ENCODE measurements at places on chromosomes 13 and 19.

DNA sequence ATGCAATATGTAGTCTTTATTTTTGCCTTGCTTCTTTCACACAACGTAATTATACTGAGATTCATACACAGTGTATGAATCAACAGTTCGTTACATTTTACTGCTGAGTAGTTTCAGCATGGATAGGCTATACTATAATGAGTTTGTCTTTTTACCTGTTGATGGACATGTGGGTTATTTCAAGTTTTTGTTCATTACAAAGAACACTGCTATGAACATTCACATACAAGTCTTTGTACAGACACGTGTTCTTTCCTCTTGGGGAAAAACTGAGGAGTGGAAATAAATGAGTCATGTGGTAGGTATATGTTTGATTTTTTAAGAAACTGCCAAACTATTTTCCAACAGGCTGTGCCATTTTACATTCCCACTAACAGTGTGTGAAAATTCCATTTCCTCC lies 35.1 kb downstream of the ENOX1 start:
- DNase-seq: no peak

- DNase-seq: no peak
These were observed 51.2 kb upstream of the EEF1AKMT1 start for GRCh38 chr13:20824762-20825476.

DNA sequence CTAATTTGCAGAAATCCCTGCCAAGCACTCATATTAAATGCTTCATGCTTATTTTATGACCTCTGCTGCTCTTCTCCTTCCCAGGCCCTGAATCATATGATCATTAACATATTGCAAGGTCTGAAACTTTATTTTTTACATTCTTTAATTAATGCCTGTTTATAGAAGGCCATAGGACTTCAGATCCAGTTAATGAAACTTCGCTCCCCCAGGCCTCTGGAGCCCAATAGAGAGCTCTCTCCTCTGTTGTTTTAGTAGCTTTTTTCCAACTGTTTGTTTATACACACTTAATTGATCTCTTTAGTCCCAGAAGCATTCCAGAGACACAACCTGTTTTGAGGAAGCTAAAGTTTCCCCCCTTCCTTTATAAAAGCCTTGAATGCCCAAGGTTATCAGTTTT lies 68.3 kb downstream of the DACH1 start:
- peak; percentile 46 for DNase-seq

GRCh38 chr19:56301886-56302620 lies 12.6 kb downstream of the ZSCAN5A start:
- no peak for DNase-seq

- DNase-seq: no peak
These were observed 49.6 kb downstream of the THSD1 start for GRCh38 chr13:52356327-52356726.

DNA sequence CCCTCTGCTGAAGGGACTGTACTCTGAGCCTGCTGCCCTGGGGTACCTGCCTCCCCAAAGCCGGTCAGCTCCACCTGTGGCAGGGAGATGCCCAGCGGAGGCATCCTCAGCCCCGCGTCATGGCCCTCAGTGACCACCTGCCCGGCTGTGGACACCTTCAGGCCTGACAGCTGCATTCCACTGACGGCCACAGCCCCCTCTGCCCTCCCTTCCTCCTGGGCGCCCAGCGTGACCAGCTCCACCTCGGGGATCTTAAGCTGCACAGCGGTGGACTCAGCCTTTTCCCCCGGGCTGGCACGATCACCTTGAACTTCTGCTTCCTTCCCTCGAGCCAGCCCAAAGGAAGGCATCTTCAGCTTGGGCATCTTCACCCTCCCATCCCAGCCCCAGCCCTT lies 4.8 kb upstream of the HIPK4 start:
- no peak for DNase-seq

DNA sequence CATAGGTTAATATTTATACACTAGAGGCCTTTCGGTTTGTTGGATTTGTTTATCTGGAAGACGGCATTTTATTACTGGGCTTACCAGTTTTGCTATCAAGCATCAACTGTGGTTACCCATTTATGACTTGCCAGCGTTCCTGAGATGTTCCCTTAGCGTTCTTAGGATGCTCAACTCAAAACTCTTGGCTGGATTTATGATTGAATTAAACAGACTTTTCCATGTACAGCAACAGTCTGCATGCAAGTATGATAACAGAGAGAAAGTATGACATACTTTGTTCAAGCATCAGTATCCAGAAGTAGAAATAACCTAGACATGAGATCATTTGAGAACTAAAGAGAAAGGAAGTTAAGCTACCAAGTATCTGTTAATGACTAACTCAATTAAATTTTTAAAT lies 29.9 kb upstream of the RNF113B start:
- DNase-seq: no peak

- no peak for DNase-seq
These were observed 11.3 kb upstream of the UBL3 start for GRCh38 chr13:29861694-29862110.

DNA sequence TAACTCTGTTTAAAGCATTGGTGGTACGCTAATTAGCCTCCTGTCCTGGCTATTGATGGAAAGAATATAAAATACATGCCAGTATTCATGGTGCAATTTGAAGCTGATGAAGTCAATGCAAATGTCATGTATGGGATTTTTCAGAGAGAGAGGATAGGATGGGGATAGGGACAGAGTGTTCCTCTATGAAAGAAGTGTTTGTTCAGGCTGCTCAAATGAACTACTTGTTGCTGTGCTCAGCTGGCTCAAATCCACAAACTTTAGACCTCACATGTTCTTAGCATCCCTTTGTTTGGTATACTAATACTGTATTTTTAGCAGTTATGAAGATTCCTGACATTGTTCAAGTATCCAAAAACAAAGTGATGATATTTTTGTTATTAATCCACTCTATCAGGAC lies 116.5 kb downstream of the SLITRK1 start:
- DNase-seq: peak; percentile 36

DNA sequence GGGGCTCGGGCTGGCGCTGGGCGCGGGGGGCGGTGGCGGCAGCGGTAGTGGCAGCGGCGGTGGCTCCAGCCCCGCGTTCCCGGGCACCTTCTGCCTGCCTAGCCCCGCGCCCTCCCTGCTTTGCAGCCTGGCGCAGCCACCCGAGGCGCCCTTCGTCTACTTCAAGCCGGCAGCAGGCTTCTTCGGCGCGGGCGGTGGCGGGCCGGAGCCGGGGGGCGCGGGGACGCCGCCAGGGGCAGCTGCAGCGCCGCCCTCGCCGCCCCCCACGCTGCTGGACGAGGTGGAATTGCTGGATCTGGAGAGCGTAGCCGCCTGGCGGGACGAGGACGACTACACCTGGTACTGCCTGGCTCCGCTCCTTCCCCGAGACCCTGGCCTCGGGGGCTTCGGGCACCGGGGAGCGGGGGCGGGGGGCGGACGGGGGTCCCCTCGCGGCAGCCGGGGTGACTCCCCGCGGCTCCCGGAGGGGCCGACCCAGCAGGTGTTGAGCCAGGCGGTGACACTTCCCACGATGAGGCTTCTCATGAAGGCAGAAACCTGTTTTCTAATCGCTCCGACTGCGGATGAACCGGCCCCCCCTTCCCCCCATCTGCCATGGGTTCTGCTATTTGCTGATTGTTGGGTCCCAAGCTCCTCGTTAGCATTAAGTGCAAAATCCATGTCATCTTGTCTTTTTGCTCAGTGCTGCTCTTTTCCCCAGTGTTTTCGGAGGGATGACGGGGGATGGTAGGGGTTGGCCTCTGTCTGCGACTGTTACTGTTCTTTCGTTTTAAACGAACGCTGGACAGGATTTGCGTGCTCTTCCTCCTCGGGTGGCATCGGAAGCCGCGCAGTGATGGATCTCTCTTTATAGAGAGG lies 943 bp downstream of the SLAIN1 start:
- peak; percentile 77 for DNase-seq

DNA sequence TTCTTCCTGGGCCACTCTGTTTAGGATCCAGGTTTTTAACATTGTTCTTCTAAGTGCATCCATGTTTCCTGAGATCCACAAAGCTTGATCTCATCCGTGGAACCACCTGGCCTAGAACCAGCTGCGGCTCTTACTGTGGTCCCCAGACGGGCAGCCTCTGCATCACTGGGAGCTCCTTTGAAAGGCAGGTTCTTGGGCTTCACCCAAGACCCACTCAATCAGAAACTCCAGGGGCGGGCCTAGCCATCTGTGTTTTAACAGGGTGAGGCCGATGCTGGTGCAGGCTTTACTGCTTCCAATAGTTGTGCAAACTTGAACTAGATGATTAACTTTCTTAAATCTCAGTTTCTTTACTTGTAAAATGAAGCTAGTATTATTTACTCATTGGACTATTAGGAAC lies 605.7 kb downstream of the FGF9 start:
- DNase-seq: peak; percentile 62

DNA sequence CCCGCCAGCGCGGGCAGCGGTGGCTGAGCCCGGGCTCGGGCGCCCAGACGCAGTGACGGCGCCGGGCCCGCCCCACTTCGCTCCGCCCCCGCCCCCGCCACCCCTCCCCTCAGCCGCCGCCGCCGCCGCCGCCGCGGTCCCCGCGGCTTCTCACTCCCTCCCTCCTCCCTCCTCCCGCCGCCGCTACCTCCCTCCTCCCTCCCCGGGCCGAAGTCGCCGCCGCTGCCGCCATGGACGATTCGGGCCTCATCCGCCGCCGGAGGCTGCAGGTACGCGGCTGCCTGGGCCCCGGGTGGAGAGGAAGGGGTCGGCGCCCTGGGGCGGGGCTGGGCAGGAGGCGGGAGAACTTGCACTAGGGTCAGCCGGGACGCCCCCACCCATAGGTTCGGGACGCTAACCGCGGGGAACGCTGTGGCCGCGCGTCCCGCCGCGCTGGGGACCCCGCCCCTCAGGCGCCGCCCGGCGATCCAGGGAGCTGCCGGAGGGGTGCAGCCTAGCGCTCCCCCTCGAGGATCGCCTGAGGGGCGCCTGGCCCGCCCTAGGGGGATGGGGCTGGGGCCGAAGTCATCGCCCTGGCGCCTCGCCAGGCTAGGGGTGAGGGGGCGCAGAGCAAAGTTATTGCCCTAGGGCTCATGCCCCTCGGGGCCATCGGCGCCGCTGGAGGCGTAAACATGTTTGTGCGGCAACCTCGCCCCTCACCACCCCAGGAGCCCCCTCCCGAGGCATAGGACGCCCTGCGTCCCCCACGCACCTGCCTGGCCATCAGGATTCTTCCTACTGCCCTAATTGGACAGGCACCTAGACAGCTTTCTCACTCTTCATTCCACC lies 427 bp downstream of the RTBDN start:
- peak; percentile 82 for DNase-seq

- DNase-seq: no peak
These were observed 826.7 kb downstream of the DIAPH3 start for GRCh38 chr13:59337070-59337469.

DNA sequence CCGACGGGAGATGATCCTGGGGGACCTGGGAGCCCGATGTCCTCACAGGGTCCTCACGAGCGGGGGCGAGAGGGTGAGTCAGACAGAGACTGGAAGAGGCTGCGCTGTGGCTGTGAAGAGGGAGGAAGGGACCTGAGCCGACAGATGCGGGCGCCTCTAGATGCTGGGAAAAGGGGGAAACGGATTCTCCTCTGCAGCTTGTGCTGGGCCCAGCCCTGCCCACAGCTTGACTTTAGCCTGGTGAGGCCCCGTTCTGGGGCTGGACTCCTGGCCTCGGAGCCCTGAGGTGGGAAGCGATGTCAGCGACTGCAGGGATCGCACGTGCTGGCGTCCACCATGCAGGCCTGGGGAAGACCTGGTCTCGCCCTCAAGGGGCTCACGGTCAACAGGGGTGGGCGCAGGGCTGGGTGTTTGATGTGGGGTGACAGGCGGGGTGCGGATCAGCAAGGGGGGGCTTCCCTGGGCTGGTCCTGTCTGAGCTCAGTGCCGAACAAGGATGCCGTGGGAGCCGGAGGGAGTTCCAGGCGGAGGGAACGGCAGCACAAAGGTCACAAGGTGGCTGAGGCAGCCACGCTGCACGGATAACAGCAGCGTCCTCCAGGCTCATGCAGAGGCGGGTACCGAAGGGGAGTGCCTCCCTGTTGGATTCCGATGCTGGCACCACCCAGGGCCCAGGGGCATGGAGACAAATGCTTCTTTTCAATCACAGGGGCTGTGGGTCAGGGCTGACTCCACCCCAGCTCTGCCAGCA lies 31.8 kb downstream of the PIP5K1C start:
- no peak for DNase-seq

- DNase-seq: peak; percentile 47
These were observed 6.0 kb downstream of the EHD2 start for GRCh38 chr19:47719047-47719859.

DNA sequence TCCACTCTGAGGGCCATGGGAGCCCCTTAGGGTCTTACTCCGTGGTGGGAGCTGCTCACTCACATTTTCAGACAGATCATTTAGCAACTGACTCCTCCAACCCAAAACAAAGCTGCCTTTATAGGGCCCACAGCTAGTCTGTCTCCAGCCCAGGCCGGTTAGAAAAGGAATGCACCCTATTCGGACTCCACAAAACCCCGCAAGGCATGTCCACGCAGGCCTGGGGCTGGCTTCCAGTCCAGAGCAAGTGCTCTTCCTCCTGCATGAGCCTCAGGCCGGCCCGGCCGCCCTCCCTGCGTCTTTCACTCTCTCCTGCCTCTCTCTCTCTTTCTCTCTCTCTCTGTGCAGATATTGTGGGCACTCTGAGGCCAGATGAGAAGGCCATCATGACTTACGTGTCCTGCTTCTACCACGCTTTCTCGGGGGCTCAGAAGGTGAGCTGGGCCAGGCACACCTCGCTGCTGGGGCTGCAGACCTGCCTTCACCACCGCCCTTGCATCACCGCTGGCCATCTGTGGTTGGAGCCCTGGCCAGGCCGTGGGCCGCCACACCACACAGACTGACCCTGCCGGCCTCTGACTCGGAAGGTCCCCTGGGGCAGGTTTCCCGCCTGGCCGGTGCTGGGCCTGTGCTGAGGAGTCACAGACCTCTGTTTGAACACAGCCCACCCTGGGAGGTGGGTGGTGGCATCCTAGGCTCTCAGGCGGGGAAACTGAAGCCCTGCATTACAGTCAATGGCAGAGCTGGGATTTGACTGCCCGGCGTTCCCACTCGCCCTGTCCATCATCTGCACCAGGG lies 33.1 kb downstream of the CAPN12 start:
- no peak for DNase-seq

- no peak for DNase-seq
These were observed 81.8 kb downstream of the SPRY2 start for GRCh38 chr13:80259159-80259558.

DNA sequence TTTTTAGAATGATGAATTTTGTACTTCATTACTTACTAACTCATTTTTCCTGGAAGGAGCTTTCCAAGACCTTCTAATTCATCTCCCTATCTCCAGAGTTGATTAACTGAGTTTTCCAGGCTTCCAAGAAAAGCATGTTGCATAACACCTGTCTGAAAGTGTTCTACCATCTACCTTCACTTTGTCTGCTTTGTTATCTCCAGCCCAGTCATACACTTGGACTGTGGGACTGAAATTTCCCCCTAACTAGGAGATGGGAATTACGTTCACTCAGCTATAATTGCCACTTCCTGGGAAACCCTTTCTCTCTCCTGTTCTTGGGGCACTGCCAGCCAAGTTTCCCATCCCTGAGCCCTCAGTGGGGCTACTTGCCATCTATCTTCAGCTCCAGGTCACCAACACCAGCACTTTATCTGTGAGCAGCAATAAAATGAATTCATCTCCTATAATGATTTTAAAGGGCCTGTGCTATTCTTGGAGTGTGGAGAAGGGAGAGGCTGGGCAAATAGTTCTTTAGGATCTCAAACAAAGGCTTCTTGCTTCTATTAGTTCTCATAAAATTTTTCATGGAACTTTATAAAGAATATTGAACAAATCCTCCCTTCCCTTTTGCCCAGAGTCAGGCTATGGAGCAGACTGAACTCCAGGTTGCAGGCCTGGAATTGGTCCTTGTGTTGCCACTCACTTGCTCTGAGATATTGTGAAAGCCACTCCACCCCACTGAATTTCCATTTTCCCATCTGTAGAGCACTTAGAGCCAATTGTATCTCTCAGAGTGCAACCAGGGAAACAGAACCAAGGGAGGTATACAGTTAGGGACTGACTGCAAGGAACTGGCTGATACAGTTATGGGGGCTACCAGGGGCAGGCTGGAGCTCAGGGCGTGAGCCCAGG lies 17.8 kb upstream of the ATP12A start:
- no peak for DNase-seq
